Activated CD4-positive, alpha-beta T cell treated with anti-CD3 and anti-CD28 coated beads, Interleukin-2, amount 10 ng/mL, durations not matched to agents 7 days and 5 days (primary cell): ENCODE measurements at places on chromosomes 12 and 14. TPM values are rescaled to one million over a fixed set of nuclear protein-coding genes. Genes with fewer than 3 reads are reported as not detected.

The MEG3 gene
- not detected for total RNA-seq

The CCDC175 gene
- total RNA-seq: not detected

The PROX2 gene
- not detected for total RNA-seq

The WNT1 gene
- 0.29 TPM for total RNA-seq

The ACVR1B gene
- 5.7 TPM for total RNA-seq

The TULP3 gene
- 9.1 TPM for total RNA-seq

- no peak for DNase-seq
Measured at GRCh38 chr12:66453120-66453519, 150.8 kb downstream of the HELB start.

DNA sequence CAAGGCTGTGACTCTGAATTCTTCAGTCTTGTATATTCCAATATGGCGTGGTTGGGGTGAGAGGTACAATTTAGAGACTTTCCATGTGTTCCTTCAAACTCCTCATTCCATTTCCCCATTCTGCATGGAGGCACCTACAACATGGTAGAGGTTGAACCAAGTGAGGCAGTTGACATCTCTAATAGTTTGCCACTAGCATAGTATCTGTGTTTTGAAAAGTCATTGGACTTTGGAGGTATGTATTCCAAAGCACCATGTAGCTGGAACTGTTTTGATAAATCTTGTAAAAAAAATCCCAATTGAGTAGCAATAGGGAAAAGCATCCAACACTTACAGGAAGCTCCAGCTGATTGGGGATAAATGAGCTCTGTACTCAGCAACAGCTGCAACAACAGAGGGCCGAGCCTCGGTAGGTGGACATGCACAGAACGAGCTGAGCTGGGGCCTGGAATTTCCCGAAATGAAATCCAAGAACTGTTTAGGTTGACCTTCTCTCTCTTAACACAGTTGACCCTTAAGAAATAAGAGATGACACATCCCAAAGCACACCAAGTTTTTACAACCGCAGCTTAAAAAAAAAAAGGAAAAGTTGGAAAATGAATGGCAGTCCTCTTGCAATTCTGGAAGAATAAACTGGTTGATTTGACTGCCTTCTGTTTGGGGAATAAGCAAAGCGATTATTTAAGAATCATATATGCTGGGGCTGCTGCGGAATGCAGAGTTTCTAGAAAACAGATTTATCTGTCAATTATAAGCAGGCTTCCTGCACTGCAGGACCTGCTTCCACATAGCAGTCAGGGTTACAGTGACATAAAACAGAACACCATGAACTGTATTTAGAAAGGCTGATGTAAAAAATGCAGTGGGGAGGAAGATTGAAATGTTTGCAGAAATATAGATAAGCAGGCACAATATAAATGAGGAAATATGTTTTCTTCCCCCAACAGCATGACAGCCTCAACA is 194.6 kb upstream of the KRR1 start:
- no peak for DNase-seq

DNA sequence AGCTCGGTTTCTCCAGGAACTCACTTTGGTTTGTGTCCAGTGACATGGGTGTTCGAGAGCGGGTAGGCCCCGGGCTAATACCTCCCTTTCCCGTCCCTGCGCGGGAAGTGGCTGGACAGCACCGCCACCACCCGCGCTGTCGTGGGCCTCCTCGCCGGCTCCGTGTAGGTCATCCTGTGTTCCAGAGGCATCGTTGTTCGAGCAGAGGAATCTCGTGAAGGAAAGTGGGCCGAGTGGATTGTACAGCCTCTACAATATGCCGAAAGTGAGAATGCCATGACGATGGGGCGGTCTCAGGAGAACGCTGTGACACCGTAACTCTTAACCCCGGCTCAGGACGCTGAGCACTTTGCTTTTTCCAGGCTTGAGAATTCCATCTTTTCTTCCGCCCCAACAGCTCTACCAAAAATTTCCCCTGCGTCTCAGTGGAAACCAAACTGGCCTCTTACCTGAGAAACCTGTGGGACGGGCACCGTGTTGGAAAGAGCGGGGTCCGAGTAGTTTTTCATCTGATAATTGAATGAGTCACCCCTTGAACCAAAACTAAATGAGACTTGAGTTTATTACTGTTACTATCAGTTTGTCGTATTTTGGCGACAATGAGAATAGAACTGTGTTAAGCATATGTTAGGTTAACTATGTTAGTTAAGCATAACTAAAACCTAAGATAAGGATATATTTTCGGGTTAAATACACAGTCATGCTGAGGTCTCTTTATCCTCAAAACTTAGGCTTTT is 510 bp downstream of the EIF2S1 start:
- no peak for DNase-seq

DNA sequence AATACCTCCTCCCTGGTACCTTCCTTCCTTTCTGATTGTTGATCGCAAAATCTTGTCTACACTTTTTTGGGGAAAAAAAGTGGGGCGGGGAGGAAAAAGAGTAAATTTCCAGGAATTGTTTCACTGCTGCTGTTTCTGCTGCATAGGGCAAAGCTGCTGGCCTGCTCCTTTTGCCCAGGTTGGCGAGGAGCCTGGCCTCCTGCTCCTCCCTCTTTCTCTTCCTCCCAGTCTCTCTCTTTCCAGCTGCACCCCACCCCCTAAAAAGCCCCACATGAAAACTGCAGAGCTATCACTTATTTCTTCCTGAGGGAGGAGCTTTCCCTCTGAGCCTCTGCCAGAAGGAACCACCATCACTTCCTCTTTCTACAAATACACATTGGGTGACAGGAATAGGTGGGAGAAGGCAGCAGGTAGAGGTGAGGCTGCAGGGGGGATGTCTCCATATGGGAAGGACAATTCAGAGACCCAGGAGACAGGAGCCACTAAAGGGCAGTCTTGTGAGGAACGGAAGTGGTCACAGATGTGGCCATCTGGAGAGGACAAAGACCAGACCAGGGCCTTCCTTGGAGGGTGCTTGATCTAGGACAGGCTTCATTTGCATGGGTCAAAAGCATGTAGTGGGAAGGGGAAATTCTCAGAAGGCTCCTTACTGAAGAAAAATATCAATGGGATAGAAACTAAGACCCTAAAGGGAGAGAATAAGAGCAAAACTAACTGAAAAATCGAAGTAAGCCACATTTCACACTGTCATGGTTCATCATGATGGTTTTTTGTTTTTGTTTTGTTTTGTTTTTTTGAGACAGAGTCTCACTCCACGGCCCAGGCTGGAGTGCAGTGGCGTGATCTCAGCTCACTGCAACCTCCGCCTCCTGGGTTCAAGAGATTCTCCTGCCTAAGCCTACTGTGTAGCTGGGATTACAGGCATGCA is 14.8 kb downstream of the ZBTB39 start:
- no peak for DNase-seq

DNA sequence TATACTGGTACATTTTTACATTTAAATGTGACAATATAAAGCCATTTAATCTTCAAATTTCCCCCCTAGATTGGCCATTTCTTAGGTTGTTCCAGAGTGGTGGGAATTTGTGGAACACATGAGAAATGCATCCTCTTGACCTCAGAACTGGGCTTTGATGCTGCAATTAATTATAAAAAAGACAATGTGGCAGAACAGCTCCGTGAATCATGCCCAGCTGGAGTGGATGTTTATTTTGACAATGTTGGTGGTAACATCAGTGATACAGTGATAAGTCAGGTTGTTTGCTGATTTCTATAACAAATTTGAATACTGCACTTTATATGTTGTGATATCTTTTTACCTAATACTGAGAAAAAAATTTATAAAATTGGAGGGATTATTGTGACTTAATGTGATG is 7.6 kb upstream of the ZNF410 start:
- no peak for DNase-seq

GRCh38 chr14:24172871-24173281 is 996 bp downstream of the REC8 start:
- no peak for DNase-seq
